NCI-H1048 (cell line): ENCODE measurements at places on chromosomes 3 and 15.
A peak's percentile ranks its signal among the peaks of the same experiment; 100 is the strongest.

- no peak for DNase-seq
Measured at GRCh38 chr3:5889374-5889773, 701.9 kb downstream of the EDEM1 start.

DNA sequence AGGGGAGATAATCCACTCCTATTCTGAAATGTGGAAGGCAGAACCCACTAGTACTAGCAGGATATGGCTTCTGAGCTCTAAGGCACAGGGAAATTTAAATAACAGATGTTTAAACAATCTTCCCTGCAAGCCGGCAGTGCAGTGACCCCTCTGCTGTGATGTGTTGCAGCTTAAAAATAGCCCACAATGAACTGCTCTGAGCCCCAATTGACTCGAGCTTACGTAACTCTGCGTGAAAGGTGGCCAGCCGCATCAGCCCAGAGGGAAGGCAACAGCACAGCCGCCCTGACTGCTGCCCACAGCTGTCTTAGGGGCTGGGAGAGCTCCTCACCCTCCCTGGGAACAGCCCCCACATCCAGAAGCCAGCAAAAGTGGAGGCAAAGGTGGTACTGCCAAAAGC lies 12.5 kb upstream of the CAMKV start:
- no peak for DNase-seq

GRCh38 chr15:24078310-24079029 lies 391.4 kb upstream of the NDN start:
- DNase-seq, result no peak

DNA sequence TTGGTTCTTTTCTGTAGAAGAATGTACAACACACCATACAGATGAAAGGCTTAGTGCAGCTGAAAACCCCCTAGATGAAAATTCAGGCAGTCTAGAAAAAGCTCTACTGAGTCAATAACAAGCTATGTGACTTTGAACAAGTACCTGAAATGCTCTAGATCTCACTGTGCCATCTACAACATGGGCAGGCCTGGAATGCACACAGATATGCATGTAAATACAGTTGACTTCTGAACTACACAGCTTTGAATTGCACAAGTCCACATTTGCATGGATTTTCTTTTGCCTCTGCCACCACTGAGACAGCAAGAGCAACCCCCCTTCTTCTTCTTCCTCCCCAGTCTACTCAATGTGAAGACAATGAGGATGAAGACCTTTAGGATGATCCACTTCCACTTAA lies 98.4 kb downstream of the CNTN3 start:
- no peak for DNase-seq

DNA sequence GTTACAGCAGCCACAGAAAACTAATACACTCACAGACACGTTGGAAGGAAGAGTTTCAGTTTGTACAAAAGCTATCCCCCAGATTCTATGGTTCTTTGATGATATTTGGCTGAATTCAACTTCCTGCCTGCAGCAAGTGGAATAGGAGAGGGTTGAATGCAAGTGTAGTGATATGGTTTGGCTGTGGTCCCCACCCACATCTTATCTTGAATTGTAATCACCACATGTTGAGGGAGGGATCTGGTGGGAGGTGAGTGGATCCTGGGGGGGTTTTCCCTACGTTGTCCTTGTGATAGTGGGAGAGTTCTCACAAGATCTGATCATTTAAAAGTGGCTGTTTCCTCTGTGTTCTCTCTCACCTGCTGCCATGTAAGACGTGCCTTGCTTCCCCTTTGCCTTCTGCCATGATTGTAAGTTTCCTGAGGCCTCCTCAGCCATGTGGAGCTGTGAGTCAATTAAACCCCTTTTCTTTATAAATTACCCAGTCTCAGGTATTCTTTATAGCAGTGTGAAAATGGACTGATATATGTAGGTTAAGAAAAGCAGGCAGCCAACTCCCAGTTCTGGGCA lies 29.8 kb downstream of the NMNAT3 start:
- no peak for DNase-seq

DNA sequence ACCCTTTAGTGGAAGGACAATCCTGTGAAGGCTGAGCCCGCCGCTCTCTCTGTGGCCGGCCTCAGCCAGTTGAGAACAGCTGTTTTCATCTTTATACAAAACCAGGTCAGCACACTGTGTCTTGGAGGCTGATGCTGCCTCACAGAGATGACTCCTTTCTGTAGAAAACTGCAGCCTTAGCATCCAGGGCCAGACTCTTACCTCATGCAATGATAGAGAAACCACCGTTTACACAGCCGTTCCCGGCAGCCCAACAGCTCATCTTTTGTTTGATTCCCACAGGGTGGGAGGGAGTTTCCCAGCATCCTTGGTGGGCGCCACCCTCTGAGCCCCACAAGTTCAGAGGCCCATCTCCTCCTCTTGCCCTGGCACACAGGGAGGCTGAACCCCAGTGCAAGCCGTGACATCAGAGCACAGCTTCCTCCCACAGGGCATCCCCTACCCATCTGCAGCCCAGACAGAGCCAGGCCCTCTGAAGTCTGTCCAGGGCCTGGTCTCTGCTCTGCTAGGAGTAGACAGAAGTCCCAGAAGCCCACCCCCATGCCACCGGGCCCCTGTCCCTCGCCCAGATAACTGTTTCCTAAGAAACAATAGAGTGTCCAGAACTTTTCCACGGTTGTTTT lies 105.0 kb downstream of the LRRK1 start:
- no peak for DNase-seq

DNA sequence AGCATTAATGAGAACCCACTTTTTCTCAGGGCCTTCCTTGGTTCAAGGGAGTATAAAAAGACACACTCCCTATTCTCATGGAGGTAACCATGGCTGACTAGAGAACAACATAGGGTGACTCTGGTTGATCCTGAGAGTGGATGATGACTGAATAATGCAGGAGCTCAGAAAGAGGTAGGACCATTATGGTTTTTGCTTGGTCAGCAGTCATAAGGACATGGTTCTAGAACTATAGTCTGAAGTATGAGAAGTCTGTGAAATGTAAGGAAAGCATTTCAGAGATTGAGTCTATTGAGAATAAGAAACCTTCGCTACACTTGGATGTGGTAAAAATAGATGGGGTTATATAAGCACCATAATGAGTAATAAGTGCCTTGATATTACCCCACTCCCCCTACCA lies 184.1 kb upstream of the GPR149 start:
- DNase-seq, result no peak

GRCh38 chr3:13115991-13116390 lies 42.8 kb upstream of the IQSEC1 start:
- no peak for DNase-seq

DNA sequence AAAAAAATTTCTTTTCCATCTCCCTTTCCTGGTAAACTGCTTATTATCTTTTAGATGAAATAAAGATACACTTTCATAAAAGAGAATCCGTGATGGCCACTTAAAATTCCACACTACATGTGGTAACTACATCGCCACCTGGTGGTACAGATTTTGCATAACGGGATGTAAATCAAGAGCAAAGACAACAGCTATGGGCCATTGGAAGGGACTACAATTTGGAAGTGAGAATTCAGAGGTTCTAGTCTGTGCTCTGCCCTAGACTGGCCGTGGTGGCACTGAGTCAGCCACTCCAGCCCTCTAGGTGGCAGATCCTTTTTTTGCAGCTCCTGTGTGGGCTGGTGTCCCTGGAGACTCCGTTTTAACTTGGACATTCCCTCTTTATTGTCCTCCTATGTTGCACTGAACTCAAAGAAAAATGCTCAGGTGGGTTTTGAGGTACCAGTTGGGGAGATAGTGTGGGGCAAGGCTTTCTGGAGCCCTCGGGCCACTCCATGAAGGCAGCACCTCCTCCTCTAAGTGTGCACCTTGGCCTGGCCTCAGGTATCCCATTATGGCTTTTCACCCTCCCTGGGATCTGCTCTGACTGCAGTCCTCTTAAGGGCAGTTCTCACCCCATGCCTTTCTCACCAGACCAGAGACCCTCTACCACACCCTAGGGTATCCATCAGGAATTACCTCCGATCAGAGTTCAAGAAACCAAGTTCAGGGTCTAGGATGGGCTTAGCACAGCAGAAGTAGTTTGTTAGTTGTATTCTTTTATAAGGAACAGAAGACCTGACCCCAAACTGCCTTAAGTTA lies 54.9 kb downstream of the SPSB4 start:
- peak; percentile 55 for DNase-seq

- DNase-seq, result no peak
Measured at GRCh38 chr3:52046186-52046901, 10.0 kb downstream of the DUSP7 start.

DNA sequence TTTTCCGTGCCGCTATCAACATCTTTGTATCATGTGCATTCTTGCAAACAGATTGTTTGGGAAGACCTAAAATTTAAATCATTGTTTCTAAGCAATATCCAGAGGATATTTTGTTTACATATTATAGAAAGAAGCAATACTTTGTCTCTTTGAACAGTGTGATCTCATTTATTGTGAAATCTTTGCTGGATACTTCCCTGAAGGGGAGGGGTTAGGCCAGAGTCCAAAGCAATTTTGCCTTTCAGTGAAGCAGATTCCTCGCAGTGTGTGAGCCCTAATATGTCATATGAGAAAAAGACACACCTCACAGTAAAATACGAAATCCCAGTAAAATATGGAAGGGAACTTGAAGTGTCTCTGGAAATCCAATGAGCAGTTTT lies 158.7 kb upstream of the SLCO3A1 start:
- no peak for DNase-seq

DNA sequence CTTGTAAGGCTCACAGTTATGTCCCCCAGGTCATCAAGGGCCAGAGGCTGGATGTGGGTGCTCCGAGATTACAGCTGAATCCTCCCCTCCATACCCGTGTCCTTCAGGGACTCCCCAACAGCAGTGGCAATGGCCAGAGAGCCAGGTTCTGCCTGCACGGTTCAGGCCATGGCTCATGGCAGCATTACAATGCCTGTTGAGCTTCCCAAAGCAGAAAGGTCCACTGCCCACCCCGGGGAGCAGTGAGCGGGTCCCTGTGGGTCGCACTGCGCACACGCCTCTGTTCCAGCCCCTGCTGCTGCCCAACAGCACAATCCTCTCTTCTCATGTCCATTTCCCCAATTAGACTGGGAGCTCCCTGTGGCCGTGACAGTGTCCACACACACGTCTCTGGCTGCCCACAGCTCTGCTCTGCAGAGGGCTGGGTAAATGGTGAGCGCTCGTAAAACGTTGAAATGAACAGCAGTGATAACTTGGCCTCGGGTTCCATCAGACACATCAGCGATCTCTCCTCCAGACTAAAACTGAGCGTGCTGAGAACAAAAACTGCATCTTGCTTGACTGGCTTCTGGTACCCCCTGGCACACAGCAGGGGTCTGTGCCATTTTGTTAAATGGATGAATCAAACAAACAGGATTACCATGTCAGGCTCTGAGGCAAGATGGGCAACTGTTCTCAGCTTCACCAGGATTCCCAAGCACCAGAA lies 80.4 kb downstream of the VGLL4 start:
- DNase-seq, result no peak

- DNase-seq, result no peak
Measured at GRCh38 chr15:49530092-49530491, 90.5 kb downstream of the FAM227B start.

DNA sequence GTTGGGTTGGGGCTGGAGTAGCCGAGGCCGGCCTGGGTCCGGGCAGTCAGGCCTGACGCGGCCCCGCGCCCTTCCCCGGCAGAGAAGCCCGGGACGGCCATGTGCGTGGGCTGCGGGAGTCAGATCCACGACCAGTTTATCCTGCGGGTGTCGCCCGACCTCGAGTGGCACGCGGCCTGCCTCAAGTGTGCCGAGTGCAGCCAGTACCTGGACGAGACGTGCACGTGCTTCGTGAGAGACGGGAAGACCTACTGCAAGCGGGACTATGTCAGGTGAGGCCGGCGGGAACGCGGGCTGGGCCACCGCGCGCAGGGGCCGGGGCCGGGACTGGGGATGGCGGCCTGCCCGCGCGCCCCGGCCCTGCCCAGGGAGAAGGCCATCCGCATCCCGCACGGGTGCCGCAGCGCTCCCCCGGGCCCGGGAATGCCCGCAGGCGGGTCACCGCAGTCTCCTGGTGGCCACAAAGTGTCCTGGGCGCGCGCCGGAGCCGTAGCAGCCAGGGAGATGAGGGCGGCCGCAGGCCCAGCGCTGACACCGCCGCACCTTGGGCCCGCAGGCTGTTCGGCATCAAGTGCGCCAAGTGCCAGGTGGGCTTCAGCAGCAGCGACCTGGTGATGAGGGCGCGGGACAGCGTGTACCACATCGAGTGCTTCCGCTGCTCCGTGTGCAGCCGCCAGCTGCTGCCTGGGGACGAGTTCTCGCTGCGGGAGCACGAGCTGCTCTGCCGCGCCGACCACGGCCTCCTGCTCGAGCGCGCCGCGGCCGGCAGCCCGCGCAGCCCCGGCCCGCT lies 1.3 kb downstream of the ISL2 start:
- no peak for DNase-seq
